Fibroblast of mammary gland (primary cell): ENCODE measurements at places on chromosomes 6 and 20.

- DNase-seq: no peak
Observed at GRCh38 chr6:168837254-168838036, 396.5 kb downstream of the SMOC2 start.

DNA sequence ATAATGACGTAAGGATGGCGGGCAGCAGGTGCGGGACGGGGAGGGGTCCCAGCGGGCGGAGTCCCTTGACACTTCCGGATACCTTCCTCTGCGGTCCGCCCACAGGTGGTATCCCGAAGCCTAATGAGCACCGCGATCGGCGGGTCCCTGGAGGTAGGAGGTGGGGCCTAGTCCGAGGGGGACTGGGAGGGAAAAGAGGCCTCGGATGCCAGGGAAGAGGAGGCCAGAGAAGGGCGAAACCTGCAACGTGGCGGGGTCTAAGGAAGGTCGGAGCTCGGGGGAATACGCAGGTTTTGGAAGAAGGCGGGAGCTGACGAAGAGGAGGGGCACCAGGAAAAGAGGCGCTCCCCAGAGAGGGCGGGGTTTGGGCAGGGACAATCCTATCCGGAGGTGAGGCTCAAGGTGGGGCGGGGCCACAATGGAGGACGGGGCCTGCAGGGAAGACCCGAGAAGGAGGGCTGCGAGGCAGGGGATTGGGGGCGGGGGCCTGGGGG is 3.7 kb downstream of the PRSS16 start:
- no peak for DNase-seq

- no peak for DNase-seq
Observed at GRCh38 chr6:98590997-98591396, 243.4 kb upstream of the POU3F2 start.

GRCh38 chr6:293193-294174 is 1.2 kb downstream of the DUSP22 start:
- peak; percentile 30 for DNase-seq

GRCh38 chr20:17985388-17986018 is 16.7 kb downstream of the MGME1 start:
- DNase-seq: no peak

DNA sequence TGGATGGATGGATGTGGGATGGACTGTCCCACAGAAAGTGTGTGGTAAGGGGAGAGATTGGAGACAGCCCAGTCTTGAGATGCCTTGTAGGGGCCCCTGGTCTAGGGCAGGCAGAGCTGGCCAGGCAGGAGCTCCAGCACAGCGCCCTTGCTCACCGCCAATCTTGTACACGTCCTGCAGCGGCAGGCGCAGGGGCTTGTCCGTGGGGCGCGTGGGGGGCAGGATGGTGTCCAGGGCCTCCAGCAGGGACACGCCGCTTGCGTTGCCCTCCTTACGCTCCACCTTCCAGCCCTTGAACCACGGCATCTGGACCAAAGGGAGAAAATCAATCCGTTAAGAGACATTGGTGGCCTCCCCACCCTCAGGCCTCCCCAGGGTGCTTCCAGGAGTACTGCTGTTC is 5.9 kb downstream of the EEF1A2 start:
- no peak for DNase-seq

- peak; percentile 12 for DNase-seq
Observed at GRCh38 chr6:34462551-34462971, 3.3 kb upstream of the PACSIN1 start.

DNA sequence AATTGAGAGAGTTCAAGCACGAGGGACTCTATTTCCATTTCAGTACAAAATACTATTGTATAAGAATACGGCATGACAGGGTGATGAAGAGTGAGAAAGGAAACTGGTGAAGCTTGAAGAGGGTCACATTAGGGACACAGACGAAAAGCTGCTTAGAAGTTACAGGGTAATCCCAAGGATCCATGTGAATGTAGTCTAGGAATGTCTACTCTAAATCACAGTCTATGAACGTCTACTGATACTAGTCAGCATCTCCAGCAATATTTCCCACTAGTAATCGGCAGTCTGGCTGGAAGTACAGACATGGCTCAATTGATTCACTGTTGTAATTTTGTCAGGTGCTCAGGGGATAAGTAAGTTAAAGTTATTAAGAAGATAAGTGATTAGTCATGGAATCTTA is 156.4 kb downstream of the ASCC3 start:
- no peak for DNase-seq

DNA sequence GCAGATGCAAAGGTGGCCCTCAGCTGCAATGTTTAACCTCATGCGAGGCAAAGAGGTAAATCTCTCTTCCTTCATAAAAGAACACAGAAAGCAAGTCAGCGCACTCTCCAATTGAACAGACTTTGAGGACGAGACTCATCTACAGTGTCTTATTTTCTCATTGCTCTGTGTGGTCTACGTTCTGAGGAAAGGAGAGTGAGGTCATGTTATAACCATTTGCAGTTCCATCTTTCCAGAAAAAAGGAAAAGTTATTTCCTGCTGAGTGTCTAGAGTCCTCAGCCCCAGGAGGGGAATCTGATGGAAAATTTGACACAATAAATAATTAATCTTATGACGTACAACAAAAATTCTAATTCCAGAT is 35.6 kb upstream of the THBS2 start:
- no peak for DNase-seq

- no peak for DNase-seq
Observed at GRCh38 chr6:147421903-147422302, 86.6 kb upstream of the SAMD5 start.

- no peak for DNase-seq
Observed at GRCh38 chr6:9403736-9404135, 968.4 kb upstream of the SLC35B3 start.

- no peak for DNase-seq
Observed at GRCh38 chr6:111631018-111631417, 25.3 kb upstream of the TRAF3IP2 start.

GRCh38 chr20:33915726-33916331 is 77.9 kb upstream of the RALY start:
- no peak for DNase-seq

- DNase-seq: no peak
Observed at GRCh38 chr6:149007846-149008245, 261.0 kb downstream of the UST start.

GRCh38 chr6:139738801-139739455 is 364.5 kb upstream of the CITED2 start:
- peak; percentile 25 for DNase-seq

DNA sequence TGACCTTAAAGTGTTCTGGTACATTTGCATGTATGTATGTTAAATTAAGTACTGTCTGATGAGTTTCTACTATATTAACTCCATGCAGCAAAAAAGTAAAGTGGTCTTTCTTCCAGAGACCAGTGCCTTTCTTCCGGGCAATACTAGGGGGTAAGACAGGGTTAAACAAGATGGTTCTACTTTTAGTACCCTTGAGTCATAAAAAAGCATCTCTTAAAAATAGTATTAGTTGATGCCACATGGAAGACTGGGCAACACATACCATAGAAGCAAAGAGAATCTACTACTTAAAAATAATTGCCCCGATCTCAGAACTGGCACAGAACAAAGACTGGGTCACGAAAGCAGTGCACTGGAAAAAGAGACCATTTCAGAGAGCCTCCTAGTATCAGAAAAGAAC is 66.2 kb downstream of the SESN1 start:
- DNase-seq: no peak

DNA sequence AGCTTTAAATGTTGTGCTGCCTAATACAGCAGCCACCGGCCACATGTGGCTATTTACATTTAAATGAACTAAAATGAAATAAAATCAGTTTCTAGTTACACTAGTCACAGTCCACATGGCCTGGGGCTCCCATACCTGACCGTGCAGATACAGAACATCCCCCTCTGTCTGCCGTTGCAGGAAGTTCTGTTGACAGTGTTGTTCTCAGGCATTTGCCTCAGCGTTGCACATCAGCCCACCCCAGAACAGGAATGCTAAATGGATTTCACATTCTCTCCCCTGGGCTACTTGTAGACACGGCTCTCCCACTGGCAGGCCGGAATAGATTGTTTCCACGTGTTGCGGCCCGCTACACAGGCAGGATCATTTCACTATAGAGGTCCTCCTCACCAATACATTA is 26.3 kb downstream of the JAG1 start:
- DNase-seq: peak; percentile 38

DNA sequence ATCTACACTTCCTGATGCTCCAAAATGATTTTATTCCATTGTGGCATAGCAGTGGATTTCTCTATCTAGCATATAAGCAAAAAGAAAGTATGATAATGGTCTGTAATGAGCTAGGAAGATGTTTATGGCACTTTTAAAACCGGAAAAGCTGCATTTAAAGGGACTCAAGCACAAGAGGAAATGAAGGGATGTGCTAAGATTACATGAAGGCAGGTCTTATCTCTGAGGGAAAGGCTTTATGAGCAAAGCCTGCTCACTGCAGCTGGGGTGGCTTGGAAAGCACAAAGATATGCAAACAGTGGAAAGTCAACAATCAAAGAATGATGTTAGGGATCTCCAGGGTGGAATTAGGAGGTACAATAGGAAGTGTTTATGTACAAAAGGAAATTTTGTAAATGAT is 138.2 kb downstream of the TENT5A start:
- peak; percentile 13 for DNase-seq

GRCh38 chr20:13533946-13534345 is 104.8 kb downstream of the TASP1 start:
- DNase-seq: no peak
